ENCODE measurements at places on chromosomes 16 and 17.

GRCh38 chr16:31201582-31202413 is 762 bp downstream of the PYCARD start:
- no peak for DNase-seq

DNA sequence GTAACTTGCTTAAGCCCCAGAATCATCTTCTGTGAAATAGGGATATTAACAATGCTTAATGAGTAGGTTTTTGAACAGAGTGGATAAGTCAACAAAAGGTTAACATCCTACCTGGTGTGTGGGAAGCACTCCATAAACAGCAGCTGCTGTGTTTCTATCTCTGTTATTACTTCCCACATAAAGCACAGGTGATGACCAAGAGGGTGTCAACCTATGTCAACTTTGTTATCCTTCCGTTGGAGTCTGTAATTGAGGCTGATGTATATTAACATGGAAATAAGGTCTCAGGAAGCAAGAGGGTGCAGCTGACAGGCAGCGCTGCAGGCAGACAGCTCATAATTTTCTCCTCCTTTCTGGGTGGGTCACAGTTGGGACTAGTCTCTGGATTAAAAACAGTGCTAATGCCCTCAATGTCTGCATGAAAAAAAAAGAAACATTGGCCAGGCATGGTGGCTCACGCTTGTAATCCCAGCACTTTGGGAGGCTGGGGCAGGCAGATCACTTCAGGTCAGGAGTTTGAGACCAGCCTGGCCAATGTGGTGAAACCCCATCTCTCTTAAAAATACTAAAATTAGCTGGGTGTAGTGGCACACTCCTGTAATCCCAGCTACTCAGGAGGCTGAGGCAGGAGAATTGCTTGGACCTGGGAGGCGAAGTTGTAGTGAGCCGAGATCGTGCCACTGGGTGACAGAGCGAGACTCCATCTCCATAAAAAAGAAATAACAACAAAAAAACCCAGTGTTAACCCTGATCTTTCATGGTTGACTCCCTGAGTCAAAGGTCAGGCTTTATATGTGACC is 269.6 kb downstream of the SNX29 start:
- DNase-seq = no peak

DNA sequence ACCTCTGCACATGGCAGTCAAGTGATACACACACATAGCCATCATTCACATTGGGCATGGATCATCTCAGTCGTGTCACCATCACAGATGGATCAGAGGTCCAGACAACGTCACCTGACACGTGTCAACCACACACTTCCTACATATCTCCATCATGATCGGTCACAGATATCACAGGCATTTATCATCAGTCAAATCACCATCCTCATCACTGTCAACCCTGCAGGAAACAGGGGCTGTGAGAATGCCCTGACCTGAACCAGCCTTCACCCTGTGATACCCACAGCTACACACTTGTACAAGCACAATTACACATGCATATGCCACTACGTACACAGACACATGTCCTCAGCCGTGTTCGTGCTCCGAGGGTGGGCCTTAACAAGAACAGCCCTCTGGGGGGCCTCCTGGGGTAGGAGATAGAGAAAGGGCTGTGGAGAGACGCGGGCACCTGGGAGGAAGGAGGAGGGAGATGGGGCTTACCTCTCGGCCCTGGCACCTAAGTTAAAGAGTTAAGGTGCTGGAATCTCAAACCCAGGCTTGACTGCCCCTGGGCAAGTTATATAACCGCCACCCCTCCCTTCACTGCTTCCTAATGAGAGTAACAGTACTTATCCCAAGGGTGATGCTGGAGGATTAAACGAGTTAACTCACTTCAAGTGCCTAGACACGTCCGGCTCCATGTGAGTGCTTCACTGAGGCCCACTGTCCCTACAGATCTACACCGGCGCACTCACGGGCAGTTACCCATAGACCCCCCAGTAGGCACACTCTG is 1.1 kb downstream of the SLC12A4 start:
- DNase-seq = no peak

DNA sequence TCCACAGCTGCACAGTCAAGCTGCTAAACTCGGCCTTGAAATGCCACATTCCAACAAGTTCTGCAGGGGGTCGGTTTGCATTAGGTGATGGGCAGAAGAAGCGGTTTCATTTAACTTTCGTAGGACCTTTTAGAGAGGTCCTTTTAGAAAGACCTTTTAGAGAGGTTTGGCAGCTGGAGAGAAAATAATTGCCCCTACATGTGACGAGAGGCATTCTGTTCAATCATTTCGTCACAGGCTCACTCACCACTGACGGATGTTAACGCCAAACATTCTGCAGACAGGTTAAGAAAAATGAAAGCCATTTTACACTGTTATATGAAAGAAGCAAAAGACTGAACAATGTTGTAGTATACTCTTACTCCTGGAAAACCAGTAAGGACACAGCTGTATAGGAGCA is 76.5 kb upstream of the ZNF423 start:
- DNase-seq = no peak

DNA sequence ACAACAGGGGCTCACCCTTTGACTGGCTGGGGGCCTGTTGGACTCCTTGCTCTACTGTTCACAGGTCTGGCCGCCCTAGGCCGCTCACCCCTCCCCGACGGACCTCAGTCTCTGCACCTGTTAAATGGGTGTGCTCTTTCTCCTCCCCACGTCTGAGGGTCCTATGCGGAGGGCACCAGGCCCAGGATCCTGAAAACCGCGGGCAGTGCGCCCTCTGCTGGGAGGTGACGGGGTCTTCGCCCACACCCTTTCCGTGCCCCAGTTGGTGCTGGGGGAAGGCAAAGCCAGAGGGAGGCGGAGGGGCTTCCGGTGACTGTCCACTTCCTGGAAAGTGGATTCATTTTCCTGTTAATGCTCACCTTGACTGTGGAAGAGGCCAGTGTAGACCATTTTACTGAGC is 1010.9 kb downstream of the KCNJ18 start:
- DNase-seq = no peak

GRCh38 chr16:73546341-73546845 is 498.5 kb upstream of the ZFHX3 start:
- DNase-seq = no peak

- no peak for DNase-seq
Measured at GRCh38 chr17:80691784-80692183, 147.1 kb downstream of the RPTOR start.

DNA sequence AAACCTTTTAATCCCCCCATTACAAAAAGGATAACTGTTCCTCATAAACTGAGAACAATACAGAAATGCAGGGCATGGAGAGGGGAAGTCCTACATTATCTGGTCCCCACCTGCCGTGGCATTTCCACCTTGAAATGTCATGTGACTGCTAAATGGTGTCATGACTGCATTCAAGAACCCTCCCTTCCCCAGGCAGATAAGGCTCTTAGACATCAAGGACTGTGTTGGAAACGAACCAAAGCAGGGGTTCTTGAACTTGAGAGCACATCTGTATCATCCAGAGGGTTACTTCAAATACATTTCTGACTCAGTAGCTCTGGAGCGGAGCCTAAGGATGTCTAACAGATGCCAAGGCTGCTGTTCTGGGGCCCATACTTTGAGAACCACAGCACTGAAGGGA is 18.4 kb downstream of the CMTM3 start:
- no peak for DNase-seq

DNA sequence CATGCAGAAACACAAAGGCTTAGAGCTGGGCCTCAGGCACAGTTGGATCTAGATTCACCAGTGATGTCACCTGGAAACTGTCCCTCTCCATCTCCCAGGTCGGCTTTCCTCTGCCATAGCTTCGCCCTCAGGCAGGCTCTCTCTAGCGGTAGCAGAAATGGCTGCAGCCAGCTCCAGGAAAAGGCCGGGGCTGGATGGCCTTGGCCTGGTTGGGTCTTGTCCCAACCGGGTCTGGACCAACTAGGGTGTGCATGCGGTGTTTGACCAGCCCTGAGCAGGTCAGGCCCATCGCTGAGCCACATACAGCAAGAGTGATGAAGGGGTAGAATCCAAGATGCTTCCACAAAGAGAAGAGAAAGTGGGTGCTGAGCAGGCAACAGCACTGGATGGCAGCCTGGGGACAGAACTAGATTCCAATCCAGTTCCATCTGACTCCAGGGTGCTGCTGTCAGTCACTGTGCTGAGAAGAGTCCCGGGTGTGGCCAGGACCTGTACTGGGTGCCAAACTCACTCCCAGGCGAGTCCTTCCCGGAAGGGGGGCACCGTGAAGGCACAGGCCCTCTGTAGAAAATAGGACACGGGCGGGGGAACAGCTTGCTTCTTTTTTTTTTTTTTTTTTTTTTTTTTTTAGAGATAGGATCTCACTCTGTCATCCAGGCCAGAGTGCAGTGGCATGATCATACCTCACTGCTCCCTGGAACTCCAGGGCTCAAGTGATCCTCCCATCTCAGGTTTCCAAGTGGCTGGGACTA is 51.8 kb downstream of the SOCS3 start:
- no peak for DNase-seq

Measured in glomerular endothelial cell (primary cell).